ENCODE measurements at places on chromosomes 4 and X.

- no peak for DNase-seq
Measured at GRCh38 chrX:42746606-42747005, 31.4 kb downstream of the PPP1R2C start.

- no peak for DNase-seq
Measured at GRCh38 chr4:152389359-152389758, 146.5 kb downstream of the FBXW7 start.

GRCh38 chr4:27787195-27787594, 926.6 kb downstream of the STIM2 start:
- DNase-seq: no peak

GRCh38 chr4:3447431-3448395, 5.9 kb downstream of the HGFAC start:
- no peak for DNase-seq

DNA sequence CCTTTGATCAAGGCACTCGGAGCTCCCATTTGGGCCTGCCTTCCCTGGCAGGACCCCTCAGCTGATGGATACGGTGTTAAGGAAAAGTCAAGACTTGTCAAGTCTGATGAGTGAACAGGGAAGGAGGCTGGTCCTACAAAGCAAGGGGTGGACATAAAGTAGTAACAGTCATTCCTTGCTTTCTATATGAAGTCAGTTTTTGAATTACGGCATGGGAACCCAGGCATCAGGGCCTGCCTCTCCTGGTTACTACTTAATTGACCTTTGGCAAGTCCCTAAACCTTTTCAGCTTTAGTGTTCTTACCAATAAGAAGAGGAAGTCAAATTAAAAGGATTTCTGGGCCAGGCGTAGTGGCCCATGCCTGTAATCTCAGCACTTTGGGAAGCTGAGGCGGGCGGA, 7.0 kb downstream of the CHST7 start:
- DNase-seq: no peak

- no peak for DNase-seq
Measured at GRCh38 chrX:48720577-48721250, 24.2 kb downstream of the SUV39H1 start.

DNA sequence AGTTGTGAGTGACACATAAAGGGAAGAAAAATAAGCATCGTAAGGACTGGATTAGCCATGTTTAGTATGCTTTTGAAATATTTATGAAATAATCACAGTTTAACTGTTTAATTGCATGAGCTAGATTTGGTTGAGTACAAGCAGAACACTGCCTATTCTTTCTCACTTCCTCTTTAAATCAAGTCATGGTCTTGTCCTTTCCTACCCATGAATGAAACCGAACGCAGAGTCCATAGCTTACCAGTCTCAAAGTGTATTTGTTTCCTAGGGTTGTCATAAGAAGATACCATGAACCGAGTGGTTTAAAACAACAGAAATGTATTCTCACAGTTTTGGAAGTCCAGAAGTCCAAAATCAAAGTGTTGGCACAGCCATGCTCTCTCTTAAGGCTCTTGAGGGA, 684.0 kb upstream of the MAGEB2 start:
- no peak for DNase-seq

DNA sequence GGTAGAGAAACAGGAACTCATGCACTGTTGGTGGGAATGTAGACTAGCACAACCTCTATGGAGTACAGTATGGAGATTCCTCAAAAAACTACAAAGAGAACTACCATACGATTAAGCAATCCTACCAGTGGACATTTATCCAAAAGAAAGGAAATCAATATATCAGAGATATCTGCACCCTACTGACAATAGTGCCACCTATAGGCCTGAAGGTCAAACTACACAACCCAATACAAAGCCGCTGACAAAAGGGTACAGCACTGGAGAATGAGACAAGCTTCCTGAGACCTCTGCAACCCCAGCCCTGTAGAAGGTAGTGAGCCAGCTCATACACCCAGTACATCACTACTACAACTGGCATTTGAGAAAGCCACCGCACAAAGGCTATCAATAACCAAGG, 67.1 kb downstream of the CBR4 start:
- DNase-seq: no peak

- DNase-seq: no peak
Measured at GRCh38 chrX:130260316-130260715, 8.4 kb downstream of the ZNF280C start.

- no peak for DNase-seq
Measured at GRCh38 chr4:120865985-120866384, 56.5 kb downstream of the PRDM5 start.

GRCh38 chr4:163251204-163251603, 81.2 kb downstream of the NPY1R start:
- no peak for DNase-seq

DNA sequence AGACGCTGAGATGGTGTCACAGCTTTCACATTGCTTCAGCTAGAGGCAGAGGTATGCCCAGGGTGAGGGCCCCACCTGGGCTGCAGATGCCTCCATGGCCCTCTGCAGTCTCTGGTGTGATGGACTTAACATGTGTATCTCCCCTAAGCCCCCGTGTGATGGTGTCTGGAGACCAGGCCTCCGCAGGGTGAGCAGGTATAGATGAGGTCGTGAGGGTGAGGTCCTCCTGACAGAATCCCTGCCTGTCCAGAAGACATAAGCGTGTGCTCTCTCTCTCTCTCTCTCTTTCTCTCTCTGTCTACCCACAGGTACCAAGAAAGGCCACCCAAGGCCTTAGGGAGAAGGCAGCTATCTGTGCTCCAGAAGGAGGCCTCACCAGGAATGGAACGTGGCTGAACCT, 50.9 kb downstream of the CPZ start:
- no peak for DNase-seq

DNA sequence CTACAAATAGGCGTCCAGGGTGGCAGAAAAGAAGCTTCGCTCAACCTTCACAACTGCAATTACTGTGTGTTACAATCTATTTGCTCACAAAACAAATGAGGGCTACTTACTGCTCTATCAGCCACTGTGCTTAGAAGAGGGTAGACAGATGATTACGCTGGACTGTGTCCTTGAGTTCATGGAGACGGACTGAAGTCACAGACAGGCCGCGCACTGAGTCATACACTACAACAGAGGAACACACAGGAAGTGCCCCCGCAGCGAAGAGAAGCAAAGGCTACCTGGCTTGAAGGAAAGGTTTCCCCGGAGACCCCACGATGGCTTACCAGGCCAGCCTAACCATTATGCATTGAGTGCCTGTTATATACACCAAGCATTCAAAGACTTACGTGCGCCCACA, 25.6 kb downstream of the FAT1 start:
- DNase-seq: no peak

DNA sequence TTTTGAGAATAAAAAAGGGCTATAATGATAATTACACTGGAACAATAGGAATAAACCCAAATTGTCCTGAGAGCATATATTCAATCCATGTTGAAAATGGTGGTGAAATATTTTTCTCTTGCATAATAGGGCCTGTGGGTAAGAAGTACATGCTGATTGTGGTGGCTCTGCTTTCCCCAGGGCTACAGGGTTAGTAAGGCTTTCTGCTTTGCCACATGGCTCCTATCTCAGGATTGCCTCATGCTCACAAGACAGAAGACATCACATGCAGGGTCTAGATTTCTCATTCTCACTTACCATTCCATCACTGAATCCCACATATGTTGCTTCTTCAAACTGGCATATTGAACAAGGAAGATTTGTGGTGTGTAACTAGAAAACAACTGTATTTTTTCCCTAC, 12.4 kb upstream of the VEGFC start:
- no peak for DNase-seq

GRCh38 chr4:31617667-31618066, 897.5 kb downstream of the PCDH7 start:
- DNase-seq: no peak

- no peak for DNase-seq
Measured at GRCh38 chr4:18524667-18525066, 503.1 kb upstream of the LCORL start.

GRCh38 chrX:153948002-153948466, 3.6 kb upstream of the RENBP start:
- no peak for DNase-seq

GRCh38 chr4:101818362-101818761, 27.8 kb downstream of the BANK1 start:
- DNase-seq: no peak

DNA sequence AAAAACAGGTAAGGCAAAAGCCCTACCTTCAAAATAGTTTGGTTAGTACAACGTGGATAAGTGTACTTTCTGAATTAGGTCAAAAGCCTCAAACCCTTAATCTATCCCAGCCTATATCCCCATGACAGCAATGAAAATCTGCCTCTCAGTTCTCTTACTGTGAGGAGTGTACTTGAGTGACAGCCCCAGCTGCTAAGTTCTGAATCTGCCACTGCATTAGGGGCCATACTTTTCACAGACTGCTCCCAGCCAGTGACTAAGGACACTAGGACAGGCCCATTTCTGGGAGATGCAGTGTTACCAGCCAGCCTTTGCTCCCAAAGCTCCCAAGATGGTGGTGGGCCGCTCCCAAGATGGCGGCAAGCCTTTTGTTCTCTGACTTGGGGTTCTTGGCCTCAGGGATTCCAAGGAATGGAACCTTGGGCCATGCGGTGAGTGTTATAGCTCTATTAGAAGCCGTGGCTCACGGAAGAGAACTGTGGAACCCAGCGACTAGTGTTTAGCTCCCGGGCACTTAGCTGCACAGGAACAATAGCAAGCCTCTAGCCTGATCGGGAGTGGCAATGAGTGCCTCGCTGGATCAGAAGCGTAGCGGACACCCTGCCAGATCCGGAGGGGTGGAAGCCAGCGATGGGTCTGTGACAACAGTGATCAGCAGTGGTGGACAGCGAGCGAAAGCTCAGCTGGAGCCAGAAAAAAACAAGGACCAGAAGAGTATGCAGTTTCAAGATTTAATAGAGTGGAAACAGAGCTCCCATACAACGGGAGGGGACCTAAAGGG, 175.6 kb upstream of the NRK start:
- DNase-seq: no peak

GRCh38 chr4:45346816-45347435, 620.6 kb upstream of the GNPDA2 start:
- DNase-seq: no peak

DNA sequence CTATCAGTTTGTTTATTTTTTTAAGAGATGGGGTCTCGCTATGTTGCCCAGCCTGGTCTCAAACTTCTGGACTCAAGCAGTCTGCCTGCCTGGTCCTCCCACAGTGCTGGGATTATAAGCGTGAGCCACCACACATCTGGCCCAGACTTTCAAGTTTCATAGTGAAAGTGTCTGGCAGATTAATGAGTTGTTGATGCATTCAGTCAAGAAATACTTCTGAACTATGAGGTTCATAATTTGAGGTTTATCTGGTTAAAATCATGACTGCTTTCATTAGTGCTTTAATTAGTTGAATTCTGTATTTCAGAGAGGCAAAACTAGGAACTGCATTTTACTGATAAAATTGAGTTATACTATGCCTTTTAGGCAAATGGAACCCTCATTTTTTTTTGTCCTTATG, 638.6 kb downstream of the RPA4 start:
- DNase-seq: no peak

- no peak for DNase-seq
Measured at GRCh38 chr4:7717946-7718490, 221.6 kb downstream of the AFAP1 start.

DNA sequence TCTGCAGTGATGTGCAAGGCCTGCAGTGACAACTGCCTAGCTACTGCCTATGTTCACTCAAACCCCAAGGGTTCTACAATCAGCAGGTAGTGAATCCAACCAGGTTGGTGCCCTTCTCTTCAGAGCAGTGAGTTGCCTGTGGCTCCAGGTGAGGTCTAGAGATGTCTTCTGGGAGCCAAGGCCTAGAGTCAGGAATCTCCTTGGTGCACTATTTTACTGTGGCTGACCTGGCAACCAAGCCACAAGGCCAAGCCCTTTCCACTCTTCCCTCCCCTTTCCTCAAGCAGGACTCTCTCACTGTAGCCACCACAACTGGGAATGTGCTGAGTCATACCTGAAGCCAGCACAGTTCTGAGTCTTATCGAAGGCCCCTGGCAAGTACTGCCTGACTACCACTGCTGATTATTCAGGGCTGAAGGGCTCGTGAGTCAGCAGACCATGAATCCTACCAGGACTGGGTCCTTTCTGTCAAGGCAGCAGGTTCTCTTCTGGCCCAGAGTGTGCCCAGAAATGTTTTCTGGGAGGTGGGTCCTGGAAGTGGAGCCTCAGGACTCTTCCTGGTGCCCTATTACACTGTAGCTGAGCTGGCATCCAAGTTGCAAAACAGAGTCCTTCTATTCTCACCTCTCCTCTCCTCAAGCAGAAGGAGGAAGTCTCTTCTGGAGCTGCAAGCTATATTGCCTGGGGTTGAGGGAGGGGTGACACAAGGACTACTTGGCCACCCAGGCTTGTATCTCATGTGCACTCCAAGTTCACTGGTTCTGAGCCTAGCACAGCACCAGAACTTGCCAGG, 111.6 kb downstream of the BTC start:
- DNase-seq: no peak

- no peak for DNase-seq
Measured at GRCh38 chr4:183905081-183905592, at the start of gene STOX2. Gene STOX2, plus strand, starts transcription at chr4:183905307. Its CDS starts 1,484 bp downstream, at chr4:183906791.

- no peak for DNase-seq
Measured at GRCh38 chrX:143633461-143634308, 2.2 kb downstream of the SLITRK4 start.

DNA sequence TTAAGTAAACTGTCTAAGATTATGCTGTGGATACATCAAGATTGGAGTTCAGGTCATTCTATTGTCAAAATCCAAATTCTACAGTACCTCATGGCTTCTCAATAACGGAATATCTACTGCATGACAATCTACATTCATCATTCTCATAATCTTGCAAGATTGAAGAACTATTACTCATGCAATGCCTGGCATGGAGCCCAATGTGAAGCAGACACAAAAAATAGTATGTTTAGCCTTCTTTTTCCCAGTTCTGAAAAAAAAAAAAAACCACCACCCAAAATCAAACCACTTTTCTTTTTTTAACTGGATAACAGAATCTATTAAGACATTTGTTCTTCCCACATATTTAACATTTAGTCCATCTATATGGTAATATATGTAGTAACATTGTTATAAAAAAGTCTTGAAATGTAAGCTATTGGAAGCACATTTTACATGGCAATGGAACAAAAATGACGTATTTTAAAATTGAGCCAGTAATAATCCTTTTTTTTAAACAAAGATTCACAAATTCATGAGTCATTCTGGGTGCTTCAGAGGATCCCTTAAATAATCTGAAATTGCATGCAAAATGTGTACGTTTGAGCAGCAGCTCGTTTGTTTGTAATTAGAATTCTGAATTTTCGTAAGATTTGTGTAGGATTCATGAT, 232.2 kb upstream of the FMR1 start:
- DNase-seq: no peak

DNA sequence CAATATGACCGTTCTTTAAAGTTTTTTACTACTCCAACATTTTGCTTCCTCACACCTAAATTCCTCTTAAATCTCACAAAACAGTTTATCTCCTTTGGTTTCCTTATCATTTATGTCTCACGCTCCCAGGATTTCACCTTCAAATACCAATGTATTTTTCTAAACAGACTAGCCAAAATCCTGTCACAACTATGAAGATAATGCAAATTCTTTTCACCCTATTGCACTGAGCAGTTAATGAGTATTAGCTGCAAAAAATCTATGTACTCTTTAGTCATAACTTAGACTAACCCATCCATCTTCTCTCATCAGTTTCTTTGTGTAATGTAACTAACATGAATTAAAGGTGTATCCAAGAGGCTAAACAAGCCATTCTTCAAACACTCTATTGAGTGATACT, 151.3 kb downstream of the COMMD8 start:
- no peak for DNase-seq

All from naive thymus-derived CD8-positive, alpha-beta T cell (primary cell).